Gastrocnemius medialis (tissue), 4 donors: ENCODE measurements at places on chromosomes 7 and 10. TPM values are rescaled to one million over a fixed set of nuclear protein-coding genes. Genes with fewer than 3 reads are reported as not detected.

DNA sequence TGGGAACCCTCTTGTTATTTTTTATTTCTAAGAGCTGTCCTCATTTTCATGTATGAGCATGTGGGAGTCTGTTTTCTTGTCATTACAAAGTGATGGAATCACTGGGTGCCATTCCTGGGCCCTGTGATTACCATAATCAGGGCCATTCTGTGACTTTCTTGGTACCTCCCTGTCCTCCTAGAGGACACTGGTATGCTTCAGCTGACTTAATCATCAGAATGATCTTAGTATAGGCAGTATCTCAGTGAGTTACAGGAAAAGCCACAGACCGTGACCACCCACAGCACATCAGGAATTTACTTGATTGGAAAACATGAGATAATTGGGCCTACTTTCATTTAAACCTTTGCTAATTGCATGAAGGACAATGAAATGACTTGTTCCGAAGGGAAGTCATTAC, 7.2 kb downstream of the NOM1 start:
- no peak for DNase-seq

GRCh38 chr10:86340991-86341260, 25.7 kb downstream of the GRID1 start:
- no peak for DNase-seq

The CYP3A5 gene
- 1.8 TPM for total RNA-seq

The RBP3 gene
- total RNA-seq: not detected

DNA sequence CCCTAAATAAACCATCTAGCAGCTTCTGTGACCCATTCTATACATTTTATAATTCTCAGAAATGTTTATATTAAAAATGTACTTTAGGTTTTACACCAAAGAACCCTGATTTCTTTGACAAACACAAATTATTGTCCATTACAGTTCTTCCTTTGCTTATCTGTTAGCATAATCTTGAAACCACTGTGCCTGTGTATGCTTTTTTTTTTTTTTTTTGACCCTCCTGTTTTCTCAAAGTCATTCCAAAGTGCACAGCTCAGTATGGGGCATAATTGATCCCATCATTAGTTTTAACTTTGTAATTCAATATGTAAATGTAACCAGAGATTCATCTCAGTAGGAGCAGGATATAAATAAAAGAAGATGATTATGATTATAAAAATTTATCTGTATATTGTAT, 229.3 kb downstream of the DGKB start:
- no peak for DNase-seq

DNA sequence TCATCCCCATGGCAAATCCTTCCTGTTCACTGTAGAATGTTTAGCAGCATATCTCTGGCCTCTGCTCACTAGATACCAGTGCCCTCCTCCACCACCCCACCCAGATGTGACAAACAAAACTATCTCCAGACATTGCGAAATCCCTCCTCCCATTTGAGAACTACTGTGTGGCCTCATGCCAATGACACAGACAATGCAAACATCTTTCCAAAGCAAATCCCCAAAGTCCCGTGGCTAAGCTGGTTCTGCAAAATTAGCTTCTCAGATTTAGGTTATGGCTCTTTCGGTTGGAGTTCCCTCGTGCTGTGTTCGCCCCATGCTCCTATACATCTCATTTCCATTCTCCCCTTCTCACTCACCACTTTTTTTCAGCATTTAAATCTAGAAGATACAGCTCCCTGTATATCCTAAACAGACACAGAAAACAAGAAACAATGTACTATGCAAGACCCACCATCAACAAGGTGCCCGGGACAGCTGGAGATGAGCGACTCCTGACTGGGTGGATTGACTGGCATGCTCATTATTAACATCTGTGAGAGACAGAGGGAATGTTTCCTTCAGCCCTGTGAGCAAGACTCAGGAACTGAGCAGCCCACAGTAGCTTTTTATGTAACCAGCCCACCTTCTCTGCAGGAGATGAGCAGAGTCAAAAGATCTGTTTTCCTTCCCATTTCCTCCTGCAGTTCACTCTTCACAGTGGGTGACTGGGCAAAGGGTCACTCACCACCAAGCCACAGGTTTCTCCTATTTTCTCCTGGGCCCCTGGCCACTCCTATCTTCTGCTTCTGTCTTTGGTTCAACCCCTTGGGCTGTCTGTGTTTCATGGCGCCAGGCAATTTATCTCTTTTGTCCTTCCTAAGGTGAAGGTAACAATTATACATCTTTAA, 225.7 kb upstream of the AOAH start:
- DNase-seq: peak; percentile 26

The TLX1 gene
- total RNA-seq: not detected

DNA sequence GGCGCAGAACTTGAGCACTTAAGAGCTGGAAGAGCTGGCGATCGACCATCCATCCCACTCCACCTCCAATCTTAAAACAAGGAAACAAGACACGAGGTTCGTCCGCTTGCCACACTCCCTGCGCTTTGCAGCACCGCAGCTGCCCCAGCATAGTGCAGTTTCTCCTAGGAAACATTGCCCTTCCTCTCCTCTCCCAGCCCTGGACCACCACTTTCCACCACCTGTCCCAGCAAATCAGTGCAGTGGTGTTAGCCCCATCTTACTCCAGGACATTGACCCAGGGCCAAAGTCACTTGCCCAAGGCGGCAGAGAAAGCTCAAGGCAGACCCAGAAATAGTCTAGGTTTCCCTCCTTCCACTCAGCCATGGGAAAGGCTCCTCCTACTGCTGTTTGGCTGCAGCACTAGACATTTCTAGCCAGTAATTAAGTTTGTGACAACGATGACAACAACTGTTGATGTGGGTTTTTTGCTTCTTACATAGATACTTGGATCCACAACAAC, 1.5 kb upstream of the PARD3 start:
- DNase-seq: no peak

The AKR1C4 gene
- total RNA-seq: not detected

The KCNMA1 gene
- total RNA-seq: 96.5 TPM

The MCU gene
- 25.1 TPM for total RNA-seq

DNA sequence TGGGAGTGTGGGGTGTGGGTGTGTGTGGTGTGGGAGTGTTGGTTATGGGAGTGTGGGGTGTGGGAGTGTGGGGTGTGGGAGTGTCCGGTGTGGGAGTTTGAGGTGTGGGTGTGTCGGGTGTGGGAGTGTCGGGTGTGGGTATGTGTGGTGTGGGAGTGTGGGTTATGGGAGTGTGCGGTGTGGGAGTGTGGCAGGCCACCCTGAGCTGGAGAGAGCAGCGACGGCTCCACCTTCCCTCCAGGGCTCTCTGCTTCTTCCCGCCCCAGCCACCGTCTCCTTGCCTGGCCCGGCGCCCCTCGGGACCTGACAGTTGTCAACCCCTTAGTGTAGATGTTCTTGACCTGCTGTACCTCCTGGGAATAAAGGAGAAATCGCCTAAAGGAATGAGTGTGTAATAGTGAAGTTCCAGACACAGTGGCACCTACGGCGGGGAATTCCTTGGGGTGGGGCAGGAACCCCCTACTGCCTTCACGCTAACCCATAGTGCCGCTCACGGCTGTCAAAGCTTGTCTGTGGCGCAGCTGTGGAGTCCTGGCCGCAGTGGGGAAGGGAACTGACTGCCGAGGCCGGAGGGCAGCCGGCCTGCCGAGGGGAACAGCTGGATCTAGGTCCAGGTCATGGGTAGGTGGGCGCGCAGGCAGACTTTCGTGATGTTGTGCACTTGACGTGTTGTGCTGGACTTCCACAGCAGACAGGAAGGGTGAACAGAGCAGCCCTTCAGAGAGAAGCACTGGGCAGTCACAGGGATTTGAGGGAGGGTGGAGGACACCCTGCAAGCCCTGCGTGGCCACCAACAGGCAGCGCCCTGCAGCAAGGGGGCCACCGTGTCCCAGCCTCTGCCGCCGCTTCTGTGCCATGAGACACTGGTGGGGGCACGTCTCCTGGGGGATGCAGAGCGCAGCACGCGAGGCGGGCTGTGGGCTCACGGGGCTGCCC, 49.0 kb upstream of the EN2 start:
- DNase-seq: no peak

DNA sequence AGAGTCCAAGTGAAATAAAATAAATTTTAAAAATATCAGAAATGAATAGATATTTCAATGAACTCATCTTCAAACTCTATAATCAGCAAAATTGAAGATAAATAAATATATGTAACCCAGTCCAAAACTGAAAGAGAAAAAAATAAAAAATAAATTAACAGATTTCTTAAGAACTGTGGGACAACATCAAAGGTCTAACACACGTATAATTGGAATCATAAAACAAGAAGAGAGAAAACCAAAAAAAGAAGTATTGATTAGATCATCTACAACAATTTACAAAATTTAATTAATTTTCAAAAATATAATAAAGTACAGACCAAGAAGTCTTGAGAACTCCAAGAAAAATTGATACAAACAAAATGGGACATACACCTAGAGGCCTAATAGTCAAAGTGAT, 625.8 kb upstream of the SORCS1 start:
- no peak for DNase-seq

- DNase-seq: no peak
These were observed 177.7 kb downstream of the GNAT3 start for GRCh38 chr7:80334196-80334595.

- DNase-seq: no peak
These were observed 3.1 kb upstream of the ADAM12 start for GRCh38 chr10:126391192-126391885.

DNA sequence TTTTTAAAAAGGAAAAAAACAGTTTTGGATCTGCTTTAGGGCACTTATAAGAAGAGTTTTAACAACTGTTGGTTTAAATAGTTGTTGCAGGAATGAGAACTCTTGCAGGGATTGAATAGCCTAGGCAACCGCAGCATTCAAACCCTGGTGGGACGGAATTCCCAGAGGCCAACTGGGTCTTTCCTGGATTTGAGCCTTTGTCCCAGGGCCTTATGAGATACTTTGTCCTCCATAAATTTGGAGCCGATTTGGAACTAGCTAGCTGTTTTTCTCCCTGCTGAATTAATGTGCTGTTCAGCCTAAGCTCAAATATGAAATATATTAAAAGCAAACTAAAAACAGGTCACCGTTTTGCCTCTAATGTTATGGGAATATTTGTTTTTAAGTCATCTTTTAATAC, 109.6 kb downstream of the LRMDA start:
- no peak for DNase-seq

DNA sequence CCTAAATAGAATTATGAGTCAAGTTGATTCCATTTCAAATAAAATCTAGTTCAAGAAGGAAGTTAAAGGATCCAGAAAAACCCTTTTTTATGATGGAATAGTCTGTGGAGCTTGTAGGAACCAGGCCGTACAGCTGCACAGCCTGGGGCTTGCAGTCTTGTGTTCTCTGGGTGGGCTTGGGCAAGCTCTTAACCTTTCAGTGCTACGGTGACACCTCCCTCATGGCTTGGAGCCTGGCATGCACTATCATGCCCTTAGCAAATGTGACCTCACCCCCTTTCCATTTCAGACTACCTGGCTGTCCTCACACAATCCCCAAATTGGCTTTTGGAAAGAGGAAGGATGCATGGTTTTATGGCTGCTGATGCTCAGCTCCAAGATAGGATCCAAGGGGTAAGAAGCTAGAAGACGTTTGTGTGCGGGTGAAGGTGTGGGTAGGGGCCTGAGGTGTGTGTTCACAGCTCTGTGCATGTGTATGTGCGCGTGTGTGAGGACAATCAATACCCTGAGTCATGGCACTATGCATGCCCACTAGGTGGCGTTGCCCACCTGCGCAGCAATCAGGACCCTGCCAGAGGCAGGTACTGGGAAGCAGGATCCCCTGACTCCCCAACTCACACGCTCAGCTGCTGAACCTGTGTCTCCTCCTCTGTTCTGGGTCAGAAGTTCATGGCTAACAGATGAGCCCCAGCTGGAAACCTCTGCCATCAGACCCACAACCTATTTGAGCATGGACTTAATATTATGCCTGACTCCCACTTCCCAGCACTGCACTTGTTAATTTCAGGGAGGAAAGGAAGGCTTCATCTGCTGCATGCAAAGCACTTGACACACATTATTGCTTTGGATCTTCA, 113.4 kb downstream of the PTPN20 start:
- DNase-seq: peak; percentile 60

- DNase-seq: no peak
These were observed 198.1 kb upstream of the STK17A start for GRCh38 chr7:43384616-43385308.

GRCh38 chr10:69839696-69840345, 38.1 kb downstream of the COL13A1 start:
- no peak for DNase-seq

DNA sequence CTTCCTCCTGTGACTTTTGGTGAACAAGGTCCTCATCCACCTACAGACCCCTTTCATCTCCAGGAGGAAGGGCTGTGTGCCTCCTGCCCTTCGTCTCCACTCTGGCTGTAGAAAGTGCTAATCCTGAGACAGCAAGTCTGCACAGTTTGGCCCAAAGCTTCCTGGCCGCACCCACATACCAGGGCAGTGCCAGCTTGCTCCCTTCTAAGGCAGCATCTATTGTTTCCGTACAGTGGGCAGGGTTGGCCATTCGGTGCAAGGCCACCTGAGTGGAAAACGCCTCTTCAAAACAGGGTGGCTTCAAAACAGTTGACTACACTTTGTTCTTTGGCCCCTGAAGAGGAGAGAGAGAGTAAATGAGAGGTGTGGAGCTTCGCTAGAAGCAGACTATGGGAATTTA, 134.1 kb upstream of the KLF14 start:
- DNase-seq: no peak

GRCh38 chr7:69602522-69602921, 4.2 kb downstream of the AUTS2 start:
- no peak for DNase-seq

DNA sequence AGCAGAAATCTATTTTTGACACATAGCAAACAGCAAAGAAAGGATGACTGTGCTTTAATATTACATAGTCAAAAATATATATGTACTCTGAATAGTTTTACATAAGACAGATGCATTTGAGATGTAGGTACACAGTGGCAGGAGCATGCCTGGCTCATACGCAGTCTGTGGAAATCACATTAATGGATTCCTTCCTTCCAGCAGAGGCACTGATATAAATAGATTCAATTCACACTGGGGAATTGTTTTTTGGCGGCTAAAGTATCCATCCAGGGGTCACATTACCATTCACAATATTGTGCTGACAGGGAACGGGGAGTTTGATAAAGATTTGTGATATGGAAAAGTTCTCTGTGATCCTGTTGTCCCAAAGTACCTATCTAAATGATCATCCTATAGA, 72.5 kb upstream of the AGR3 start:
- DNase-seq: no peak

DNA sequence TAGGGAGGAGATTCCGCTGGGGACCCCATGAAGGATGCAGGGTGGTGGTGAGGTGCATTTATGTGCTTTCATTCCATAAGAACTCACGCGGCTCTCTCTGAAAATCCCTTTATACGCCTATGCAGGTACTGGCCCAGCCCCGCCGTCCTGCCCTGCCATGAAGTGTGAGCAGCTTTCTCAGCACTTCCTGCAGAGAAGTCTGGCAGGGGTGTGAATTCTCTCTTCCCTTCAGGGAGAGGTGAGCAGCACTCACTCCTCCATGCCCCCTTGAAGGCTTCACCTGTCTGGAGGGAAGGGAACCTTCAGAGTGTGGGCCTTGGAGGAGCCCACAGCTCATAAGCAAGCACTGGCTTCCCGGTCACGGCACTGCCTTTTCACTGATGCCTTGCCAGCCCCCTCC, 34.0 kb downstream of the PPP2R2D start:
- no peak for DNase-seq

The TRA2A gene
- total RNA-seq: 6.1 TPM

The EBLN1 gene
- not detected for total RNA-seq
